Stimulated activated CD4-positive, alpha-beta T cell treated with anti-CD3 and anti-CD28 coated beads, Interleukin-15, amount 100 ng/mL, for 1 hour (primary cell): ENCODE measurements at places on chromosomes 16 and 17.

DNA sequence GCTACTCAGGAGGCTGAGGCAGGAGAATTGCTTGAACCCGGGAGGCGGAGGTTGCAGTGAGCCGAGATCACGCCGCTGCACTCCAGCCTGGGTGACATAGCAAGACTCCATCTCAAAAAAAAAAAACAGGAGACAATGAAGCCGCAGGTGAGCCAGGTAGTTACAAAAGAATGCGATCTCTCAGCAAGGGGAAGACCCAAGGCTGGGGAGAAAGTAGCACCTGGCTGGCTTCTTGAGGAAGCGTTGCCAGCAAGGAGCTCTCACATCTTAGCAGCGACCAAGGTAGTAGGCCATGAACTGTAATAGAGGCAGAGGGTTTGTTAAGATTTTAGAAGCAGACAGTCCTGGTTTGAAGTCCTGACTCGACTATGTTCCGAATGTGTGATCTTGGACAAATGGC lies 175.0 kb downstream of the AIPL1 start:
- DNase-seq, result no peak

GRCh38 chr17:81550830-81551457 lies 1.2 kb downstream of the FAAP100 start:
- no peak for DNase-seq

DNA sequence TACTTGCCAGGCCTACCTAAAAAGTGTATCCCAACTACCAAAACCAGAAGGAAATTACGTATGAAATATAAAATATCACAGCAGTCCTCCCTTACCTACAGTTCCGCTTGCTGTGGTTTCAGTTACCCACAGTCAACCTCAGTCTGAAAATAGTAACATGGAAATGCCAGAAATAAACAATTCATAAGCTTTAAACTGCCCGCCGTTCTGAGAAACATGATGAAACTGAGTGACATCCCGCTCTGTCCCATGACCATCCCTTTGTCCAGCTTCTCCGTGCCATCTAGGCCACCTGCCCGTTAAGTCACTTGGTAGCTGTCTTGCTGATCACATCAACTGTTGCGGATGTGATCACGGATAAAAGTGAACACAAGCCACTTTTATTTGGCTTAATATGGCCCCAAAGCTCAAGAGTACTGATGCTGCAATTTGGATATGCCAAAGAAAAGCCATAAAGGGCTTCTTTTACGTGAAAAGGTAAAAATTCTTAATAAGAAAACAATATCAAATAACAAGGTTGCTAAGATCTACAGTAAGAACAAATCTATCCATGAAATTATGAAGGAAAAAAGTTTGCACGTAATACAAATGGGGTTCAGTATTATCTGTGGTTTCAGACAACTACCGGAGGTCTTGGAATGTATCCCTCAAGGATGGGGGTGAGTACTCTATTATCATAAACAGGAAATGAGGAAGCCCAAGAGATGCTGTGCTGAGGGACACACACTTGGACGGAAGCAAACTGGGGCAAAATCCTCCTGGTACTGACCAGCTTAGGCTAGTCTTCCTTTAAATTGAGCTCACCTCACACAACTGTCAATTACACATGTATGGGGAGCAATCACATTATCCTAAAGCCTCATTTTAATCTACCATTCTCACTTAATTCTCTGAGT lies 8.2 kb downstream of the USP22 start:
- DNase-seq, result no peak

GRCh38 chr16:21158208-21159110 lies at the start of gene LDAF1:
LDAF1 (plus strand) TSS chr16:21158674; CDS start chr16:21161183, 2,509 bp downstream.
- DNase-seq, result peak; percentile 76

- no peak for DNase-seq
Measured at GRCh38 chr16:85645021-85645589, 32.0 kb downstream of the GSE1 start.

DNA sequence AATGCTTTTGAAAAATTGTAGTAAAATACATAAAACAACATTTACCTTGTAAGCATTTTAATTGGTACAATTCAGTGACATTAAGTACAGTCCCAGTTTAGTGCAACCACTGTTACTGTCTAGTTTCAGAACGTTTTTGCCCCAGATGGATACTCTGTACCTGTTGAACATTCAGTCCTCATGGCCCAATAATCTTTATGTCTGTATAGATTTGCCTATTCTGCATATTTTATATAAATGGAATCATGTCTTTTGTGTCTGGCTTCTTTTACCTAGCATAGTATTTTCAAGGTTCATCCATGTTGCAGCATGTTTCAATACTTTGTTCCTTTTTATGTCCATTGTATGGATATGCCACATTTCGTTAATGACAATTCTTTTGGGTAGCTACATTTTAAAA lies 37.2 kb downstream of the TENT4B start:
- DNase-seq, result no peak

- no peak for DNase-seq
Measured at GRCh38 chr17:46978489-46979146, 435 bp downstream of the RPRML start.

- DNase-seq, result no peak
Measured at GRCh38 chr17:72124438-72124775, 3.6 kb downstream of the SOX9 start.

- no peak for DNase-seq
Measured at GRCh38 chr17:39703913-39704312, 4.0 kb downstream of the ERBB2 start.

- DNase-seq, result no peak
Measured at GRCh38 chr16:81855552-81856153, 76.6 kb downstream of the PLCG2 start.

DNA sequence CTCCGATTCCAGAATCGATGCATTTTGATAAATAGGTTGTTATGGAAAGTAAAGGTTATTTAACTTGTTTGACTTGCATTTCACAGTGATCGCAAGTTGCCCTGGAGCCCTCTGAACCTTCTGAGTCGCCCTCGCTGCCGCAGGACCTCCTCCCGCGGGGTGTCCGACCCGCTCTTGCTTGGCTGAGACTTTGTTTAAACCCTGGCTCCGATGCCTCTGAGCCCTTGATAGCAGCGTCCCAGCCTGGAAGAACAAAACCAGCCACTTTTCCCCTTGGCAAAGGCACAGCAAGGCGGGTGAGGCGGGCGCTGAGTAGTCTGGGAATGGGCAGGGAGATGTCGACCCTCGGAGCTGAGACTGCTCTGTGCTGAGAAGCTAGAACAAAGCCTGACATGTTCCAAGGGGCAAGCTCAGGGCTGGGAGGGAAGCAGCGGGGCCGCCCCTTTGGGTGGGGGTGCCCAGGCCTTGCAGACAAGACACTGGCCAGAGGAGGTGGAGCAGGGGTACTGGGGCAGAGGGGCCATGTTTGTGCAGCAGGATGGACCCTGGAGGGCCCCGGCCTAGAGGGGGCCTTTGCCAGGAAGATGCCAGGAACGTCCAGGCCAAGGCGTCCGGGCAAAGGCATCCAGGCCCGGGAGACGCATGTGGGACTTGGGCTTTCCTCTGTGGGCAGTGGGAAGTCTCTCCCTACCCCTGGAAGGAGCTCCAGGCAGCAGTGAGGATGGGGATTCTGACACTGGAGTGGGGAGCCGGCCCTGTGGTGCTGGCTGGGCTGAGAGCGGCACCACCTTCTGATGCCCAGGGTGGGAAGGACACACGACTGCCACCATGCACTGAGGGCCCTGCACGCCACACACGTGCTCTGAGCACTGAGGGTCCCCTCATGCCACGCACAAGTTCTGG lies 30.3 kb upstream of the CDH15 start:
- DNase-seq, result no peak

DNA sequence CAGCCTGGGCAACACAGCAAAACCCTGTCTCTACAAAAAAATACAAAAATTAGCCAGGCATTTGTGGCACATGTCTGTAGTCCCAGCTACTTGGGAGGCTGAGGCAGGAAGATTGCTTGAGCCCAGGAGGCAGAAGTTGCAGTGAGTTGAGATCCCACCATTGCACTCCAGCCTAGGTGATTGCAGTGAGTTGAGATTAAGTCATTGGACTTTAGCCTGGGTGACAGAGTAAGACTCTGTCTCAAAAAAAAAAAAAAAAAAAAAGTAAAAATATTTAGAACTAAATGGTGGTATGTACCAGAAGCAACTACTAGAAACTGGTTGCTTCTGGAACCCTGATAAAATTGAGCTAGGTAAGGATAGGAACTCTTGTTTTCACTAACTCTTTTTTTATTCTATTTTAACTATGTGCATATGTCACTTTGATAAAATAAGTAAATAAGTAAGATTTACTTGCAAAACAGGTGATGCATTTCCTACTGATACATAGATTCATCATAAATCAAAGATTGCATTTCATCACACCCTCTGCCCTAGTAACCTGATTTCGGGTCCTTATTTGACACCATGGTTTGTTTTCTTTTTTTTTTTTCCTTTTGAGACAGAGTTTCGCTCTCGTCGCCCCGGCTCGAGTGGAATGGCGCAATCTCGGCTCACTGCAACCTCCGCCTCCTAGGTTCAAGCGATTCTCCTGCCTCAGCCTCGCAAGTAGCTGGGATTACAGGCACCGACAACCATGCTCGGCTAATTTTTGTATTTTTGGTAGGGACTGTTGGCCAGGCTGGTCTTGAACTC lies 66.0 kb downstream of the USP32 start:
- DNase-seq, result no peak

- no peak for DNase-seq
Measured at GRCh38 chr17:10041287-10041612, 136.2 kb upstream of the RCVRN start.

- DNase-seq, result no peak
Measured at GRCh38 chr17:19343256-19343630, 19.3 kb downstream of the B9D1 start.

GRCh38 chr16:83145297-83145696 lies 518.5 kb downstream of the CDH13 start:
- DNase-seq, result no peak
